Epithelial cell of prostate (primary cell): ENCODE measurements at places on chromosomes 5 and 9.

DNA sequence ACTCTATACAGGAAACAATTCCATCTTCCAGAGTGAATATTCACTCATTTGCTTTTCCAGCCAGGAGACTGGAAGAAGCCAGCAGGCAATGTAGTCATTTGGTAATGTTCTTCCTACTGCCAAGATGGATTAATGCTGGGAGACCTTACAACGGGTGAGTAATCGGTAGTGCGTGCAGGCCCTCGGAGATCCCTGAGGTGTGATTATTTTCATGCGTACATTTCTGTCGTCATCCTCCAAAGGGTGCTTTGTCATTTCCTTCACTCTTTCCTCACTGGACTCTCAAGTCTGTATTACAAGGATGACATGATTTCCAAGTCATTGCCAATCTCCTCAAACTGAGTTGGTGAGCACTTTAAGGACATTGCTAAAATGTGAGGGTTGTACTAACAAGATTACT lies 263.5 kb downstream of the CWC27 start:
- no peak for DNase-seq

- DNase-seq, result no peak
Measured at GRCh38 chr5:158194561-158194976, 335.6 kb upstream of the CLINT1 start.

DNA sequence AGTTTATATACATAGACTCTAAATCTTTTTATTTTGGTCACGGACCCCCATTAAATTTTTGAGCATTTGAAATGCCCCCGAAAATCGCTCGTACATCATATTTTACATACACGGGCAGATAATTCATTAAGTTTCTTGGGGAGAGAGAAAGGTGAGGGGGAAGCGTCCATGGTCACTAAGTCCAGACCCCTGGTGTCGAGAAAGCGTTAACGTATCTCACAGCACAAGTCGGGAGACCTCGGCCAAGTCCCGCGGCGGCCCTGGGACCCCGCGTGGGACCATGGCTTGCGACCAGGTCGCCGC lies 794 bp downstream of the PTBP3 start:
- no peak for DNase-seq

- no peak for DNase-seq
Measured at GRCh38 chr5:132459983-132460838, 30.4 kb downstream of the IRF1 start.

GRCh38 chr5:15914638-15915037 lies 265.0 kb downstream of the MARCHF11 start:
- no peak for DNase-seq

- DNase-seq, result peak; percentile 6
Measured at GRCh38 chr5:1882337-1883119, at the start of gene IRX4. Gene IRX4 (minus strand): TSS chr5:1882925. CDS start chr5:1882647, 278 bp downstream.

DNA sequence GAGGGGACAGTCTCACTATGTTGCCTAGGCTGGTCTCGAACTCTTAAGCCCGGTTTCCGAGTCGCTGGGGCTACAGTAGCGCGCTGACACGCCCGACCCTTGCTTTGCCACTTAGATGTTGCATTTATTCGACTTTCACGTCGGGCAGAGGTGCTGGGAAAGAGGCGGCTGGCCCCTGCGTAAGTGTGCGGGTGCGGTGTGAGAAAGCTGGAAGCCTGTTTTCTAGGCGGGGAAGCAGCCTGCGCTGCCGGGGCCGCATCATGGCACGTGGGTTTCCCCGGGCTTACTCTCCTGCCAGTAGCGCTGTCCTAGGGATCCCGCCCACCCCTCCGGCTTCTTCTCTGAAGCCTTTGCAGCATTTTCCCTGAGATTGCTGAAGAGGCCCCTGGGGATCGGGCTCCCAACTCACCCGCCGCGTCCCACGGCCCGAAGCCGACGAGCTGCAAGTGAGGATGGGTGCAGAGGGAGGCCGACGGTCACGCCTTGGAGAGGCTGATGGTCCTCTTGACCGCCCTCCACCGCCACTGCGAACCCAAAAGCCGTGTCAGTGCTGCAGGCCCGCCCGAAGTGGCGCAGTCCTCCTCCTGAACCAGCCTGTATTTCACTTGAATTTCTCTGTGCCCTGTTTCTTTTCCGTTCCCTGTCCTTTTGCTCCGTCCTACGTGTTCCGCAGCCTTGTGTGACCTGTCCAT lies 5.8 kb upstream of the TRIM41 start:
- DNase-seq, result no peak

DNA sequence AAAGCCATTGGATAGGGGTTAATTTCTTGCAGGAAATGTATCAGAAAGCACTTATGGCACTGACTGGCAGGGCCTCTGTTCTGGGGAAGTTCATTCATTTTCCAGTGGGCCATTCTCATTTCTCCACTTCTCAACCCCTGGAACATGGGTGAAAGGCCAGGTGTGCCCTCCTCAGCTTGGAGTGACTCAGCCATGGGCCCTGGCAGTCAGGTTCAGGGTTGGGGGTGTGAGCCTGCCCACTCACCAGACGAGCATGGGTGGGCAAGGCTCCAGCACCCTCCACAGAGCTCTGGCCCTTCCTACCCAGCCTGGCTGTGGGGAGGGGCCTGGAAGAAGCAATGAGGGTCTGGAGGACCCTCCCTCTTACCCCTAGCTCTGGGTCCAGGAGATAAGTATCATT lies 174.4 kb downstream of the HSPA4 start:
- no peak for DNase-seq

DNA sequence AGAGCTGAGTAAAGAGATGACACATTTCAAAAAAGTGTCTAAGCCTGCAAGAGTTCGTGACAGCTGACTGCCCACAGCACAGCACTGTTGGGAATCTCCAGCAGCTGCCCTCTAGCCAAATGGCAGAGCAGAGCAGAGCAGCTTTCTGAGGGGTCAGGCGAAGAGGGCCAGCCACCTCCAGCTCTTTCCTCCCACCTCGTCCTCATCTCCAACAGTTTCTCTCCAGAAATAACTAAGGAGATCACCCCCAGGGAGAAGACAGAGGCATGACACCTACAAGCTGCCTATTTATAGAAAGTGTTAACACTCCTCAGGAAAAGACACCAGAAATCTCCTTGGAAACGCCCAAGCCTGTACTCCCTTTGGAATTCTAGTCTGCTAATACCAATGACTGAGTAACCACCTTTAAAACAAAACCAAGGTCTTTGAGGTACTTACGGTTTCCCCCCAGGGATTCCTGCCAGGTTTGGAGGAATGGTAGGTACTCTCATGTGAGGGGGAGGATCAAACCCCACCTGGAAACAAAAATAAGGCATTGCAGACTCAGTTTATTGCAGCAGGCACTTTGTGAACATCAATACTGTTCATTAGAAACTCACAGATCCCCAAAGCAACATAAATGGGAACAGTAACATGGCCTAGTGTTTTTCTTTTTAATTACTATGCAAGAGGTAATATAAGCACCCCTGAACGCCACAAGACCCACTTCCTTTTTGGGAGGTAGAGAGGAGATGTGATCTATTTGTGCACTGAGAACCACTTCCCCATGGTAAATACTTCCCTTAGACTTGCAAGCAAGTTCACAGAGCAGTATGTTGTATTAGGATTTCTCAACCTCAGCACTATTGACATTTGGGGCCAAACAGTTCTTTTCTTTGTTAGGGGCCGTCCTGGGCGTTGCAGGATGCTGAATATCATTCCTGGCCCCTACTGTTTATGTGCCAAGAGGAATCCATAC lies 79.3 kb downstream of the TLE1 start:
- DNase-seq, result no peak

- no peak for DNase-seq
Measured at GRCh38 chr9:80204054-80204453, 632.3 kb downstream of the TLE4 start.

DNA sequence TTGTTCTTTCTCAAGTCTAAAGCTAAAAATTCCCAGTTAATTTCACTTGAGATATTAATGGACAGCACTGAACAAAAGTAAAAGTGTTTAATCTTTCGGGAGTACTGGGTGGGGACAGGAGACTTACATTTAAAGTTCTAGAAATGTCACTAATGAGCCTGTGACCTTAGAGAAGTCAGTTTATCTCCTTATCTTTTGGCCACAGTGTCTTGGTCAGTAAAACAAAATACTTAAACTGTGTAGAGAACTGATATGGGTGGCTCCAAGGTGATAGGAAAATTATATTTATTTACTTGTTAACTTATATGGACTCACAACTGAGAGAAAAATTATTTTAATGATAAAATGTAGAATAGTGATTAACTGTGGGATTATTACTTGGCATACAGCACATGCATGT lies 8.9 kb downstream of the IPO11 start:
- no peak for DNase-seq

GRCh38 chr9:13805546-13805945 lies 508.4 kb downstream of the NFIB start:
- DNase-seq, result no peak
